Activated T-helper 1 cell treated with anti-CD3 and anti-CD28 coated beads, Interleukin-12 subunit alpha, Interleukin-12 subunit beta, Interleukin-2, Interleukin-4 antibody, amounts not matched to agents 30 ng/mL and 10 ng/mL and 1 ng/mL, durations not matched to agents 14 hours and 24 hours and 36 hours (primary cell): ENCODE measurements at places on chromosomes 16 and 17. TPM values are rescaled to one million over a fixed set of nuclear protein-coding genes. Genes with fewer than 3 reads are reported as not detected.
A peak's percentile ranks its signal among the peaks of the same experiment; 100 is the strongest.

MARVELD3 gene
- total RNA-seq = not detected in 2 replicates

DNA sequence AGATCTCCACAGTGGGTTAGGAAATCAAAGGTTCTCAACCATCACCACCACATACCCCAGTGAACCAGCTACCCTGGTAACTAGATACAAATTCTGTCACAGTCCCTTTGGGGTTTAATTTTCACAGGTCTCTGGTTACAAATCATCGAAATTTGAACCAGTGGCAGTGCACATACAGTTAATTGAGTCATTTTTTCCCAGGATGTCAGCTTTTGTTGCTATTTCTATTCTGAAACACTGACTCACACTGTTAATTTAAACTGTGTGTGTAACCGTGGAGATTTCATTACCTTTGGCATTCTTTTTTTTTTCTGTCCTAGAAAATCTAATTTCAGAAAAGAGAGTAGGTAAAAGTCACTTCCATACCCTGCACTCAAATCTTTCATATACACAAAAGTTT, 511.5 kb downstream of the TOX3 start:
- DNase-seq = no peak
- H3K36me3 ChIP-seq = no peaks in the 10 kb centered on the region
- no peak overlapping the region for H3K4me3 ChIP-seq
- H3K27ac ChIP-seq = no peak overlapping the region

- peak overlapping the region; percentile 71 for H3K4me3 ChIP-seq
- H3K36me3 ChIP-seq = peaks cover 65% of the 10 kb centered on the region
- H3K27me3 ChIP-seq = peaks cover 2% of the 10 kb centered on the region
- H3K27ac ChIP-seq = peak overlapping the region; percentile 88
- peaks cover 86% of the 10 kb centered on the region for H3K4me1 ChIP-seq
These were observed 10.2 kb upstream of the NFATC3 start for GRCh38 chr16:68074850-68075555.

MPG gene
- 73.9 and 77.5 TPM in 2 replicates for total RNA-seq

HASPIN gene
- 25.7 and 26.1 TPM in 2 replicates for total RNA-seq

ABCC12 gene
- total RNA-seq = not detected in 2 replicates

- no peaks in the 10 kb centered on the region for H3K36me3 ChIP-seq
- no peak for DNase-seq
- H3K4me3 ChIP-seq = no peak overlapping the region
- H3K27ac ChIP-seq = no peak overlapping the region
These were observed 279.5 kb downstream of the KIF2B start for GRCh38 chr17:54102246-54102645.

- no peak overlapping the region for H3K4me3 ChIP-seq
- H3K4me1 ChIP-seq = peaks cover 17% of the 10 kb centered on the region
- DNase-seq = no peak
- peaks cover 49% of the 10 kb centered on the region for H3K36me3 ChIP-seq
- H3K27ac ChIP-seq = no peak overlapping the region
These were observed 6.7 kb upstream of the PHKG2 start for GRCh38 chr16:30741461-30741914.

MT1X gene
- total RNA-seq = 60.7 and 70.4 TPM in 2 replicates

- DNase-seq = peak; percentile 15
- H3K36me3 ChIP-seq = peaks cover 24% of the 10 kb centered on the region
- H3K27me3 ChIP-seq = no peaks in the 10 kb centered on the region
- H3K4me1 ChIP-seq = no peaks in the 10 kb centered on the region
- H3K4me3 ChIP-seq = no peak overlapping the region
These were observed 59.1 kb downstream of the TIMM22 start for GRCh38 chr17:1055751-1056645.

CSH1 gene
- total RNA-seq = not detected in 2 replicates

GRCh38 chr17:47193931-47194511, 4.9 kb upstream of the CDC27 start:
- H3K36me3 ChIP-seq = no peaks in the 10 kb centered on the region
- H3K27me3 ChIP-seq = peaks cover 9% of the 10 kb centered on the region
- DNase-seq = no peak
- H3K27ac ChIP-seq = no peak overlapping the region
- no peak overlapping the region for H3K4me3 ChIP-seq
- peaks cover 20% of the 10 kb centered on the region for H3K4me1 ChIP-seq

GRCh38 chr17:29197516-29198272, 17.5 kb upstream of the MYO18A start:
- H3K27me3 ChIP-seq = peaks cover 12% of the 10 kb centered on the region
- no peak overlapping the region for H3K4me3 ChIP-seq
- no peak overlapping the region for H3K27ac ChIP-seq

SRCIN1 gene
- total RNA-seq = 0.22 and 0.44 TPM in 2 replicates

DNA sequence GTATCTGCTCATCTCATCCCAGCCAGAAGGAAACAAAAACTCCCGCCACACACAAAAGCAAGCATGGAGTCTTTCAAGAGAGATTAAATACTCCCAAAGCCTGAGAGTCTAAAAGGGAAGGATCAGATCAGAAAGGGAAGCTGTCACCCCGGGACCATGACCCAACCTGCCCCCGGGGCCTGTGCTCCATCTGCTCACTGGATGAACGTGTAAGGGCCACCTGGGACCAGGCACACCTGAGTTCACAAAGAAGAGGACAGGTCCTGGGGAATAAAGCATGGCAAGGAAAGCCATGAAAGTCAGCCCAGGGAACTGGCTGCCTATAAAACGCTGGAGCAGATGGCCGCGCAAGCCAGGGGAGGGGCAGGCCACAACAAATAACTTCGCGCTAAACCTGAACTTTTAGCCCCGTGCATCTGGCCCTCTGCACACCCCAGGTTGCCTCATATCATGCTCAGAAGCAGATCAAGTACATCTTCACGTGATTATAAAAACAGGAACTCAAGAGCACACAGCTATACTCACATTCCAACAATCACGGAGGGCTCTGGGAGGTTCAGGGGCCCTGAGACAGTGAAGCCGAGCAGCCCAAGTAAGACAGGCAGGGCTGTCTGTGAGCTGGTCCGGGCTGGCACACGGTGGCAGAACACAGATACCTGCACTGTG, 3.4 kb downstream of the TMEM11 start:
- no peak overlapping the region for H3K27ac ChIP-seq
- H3K27me3 ChIP-seq = no peaks in the 10 kb centered on the region
- peaks cover 12% of the 10 kb centered on the region for H3K36me3 ChIP-seq
- H3K4me3 ChIP-seq = no peak overlapping the region

DNA sequence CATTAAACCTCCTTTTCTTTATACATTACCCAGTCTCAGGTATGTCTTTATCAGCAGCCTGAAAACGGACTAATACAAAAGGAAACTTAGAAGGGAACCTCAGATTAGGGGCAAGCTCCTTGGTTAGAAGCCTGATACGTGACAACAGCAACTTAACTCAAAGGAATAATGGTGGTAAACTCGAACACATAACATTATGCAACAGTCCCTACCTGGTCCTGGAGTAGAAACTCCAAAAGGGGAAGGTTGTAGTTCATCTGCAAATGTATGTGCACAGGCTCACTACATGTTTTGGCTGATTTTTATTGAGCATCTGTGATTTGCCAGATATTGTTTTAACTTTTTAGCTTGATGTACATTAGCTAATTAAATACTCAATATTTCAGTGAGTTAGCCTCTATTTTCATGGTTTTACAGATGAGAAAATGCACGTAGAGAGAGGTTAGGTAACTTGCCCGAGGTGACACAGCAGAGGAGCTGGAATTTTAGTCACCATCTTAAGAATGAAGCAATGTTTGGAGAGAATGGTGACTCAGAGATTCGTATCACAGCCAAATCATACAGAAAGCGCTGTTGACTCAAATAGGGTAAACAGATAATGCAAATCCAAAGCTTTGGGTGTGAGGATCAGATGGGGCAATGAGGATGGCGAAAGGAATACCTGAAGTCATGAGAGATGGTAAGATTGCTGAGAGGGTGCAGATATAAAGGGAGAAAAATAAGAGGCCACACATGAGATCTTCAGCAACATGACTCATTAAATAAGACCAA, 194.9 kb upstream of the RBFOX1 start:
- DNase-seq = no peak
- H3K27ac ChIP-seq = no peak overlapping the region
- H3K27me3 ChIP-seq = no peaks in the 10 kb centered on the region
- no peak overlapping the region for H3K4me3 ChIP-seq

DNA sequence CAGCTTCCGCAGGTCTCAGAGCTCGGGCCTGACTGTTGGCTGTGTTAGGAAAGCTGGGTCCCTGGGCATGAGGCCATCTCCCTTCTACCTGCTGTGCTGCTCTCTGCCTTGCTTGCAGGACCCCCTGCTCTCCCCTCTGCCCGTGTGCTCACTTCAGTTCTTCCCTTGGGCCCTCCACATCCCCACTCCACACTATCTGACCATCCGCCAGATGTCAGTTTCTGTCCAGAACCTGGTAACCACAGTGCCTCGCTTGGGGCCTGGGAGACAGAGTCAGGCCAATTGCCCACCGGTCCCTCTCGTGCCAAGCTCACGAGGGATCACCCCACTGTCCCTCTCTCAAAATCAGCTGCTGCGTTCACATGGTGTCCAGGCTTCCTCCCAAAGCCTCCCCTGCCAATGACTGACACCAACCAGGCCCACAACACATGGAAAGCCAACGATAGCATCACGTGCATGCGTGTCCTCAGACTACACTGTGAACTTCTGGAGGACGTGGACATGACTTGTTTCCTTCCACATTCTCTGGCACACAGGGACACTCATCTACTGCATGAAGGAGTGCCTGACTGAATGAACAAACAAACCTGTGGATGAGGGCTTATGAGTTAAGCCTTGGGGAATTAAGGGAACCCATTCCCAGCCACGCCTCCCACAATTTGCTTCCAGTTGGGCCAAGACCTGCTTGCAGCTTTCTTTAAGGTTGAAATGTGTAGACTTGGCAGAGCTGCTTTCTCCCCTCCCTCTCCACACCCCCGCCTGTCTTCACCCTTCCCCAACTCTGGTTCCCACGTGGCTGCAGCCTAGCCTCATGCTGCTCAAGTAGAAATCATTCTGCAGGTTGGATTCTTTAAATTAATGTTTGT, 72.5 kb upstream of the ZNF423 start:
- H3K27me3 ChIP-seq = peaks cover 6% of the 10 kb centered on the region
- no peak overlapping the region for H3K27ac ChIP-seq
- no peak for DNase-seq
- H3K4me3 ChIP-seq = no peak overlapping the region

DNA sequence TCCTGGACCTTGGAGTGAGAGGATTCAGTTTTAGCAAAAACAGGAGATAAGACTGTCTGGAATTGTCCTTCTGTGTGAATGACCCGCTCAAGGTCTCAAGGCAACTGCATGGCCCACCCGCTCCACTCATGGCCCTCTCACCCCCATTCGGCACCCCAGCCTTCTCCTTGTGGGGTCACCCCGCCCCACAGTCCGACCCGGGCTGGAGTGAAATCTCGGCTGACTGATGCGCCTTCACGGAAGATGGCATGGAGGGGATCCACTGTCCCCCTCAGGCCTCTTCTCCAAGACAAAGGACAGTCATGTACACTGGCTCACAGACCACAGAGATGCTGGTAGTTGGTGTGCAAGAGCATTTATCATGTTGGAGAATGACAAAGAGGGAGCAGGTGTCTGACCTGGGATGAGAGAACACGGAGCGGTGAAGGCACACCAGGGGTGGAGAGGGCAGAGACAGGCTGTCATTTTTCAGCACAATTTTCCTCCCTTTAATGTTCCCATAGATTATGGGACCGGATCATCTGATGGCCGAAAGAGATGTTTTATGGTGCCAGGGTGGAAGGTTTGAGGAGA, 391.9 kb upstream of the TNRC6C start:
- H3K36me3 ChIP-seq = no peaks in the 10 kb centered on the region
- no peak overlapping the region for H3K4me3 ChIP-seq
- DNase-seq = no peak
- no peak overlapping the region for H3K27ac ChIP-seq
- H3K27me3 ChIP-seq = peaks cover 18% of the 10 kb centered on the region

DCUN1D3 gene
- total RNA-seq = 14.5 and 16.7 TPM in 2 replicates

GRCh38 chr17:63113167-63113566, 147.1 kb downstream of the TANC2 start:
- DNase-seq = no peak
- H3K4me3 ChIP-seq = no peak overlapping the region
- H3K4me1 ChIP-seq = no peaks in the 10 kb centered on the region
- H3K36me3 ChIP-seq = no peaks in the 10 kb centered on the region

DNA sequence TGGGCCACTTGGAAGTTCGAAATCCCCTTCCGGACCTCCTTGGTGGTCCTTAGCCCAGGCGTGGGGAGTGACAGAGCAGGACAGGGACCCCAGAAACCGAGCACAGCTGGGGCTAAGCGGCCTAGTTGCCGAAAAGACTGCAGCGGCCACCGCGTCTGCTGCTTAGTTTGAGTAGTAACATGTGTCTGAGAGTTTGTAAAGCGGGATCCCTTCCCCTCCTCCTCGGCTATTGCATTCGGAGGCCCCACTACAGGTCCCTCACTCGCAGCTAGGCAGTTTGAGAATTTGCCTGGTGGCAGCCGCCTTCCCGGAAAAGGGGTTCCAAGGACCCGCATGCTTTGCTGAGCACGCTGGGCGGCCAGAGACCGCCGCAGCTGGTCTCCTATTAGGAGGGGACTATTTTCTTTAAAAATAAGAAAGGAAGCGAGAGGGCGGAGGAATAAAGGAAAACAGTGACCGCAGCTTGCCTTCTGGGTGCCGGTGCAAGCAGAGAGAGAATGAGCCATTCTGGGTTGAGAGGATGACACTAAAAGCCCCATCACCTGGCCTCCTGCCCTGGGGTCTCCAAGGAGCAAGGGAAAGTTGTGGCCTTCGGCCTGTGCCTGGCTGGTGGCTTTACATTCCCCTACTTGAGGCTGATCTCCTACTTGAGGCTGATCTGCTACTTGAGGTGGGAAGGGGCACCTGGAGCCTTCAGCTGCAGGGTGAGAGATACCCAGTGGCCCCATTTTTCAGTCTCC, 1.1 kb upstream of the HOXB5 start:
- H3K4me3 ChIP-seq = no peak overlapping the region
- no peak for DNase-seq
- no peak overlapping the region for H3K27ac ChIP-seq
- H3K36me3 ChIP-seq = peaks cover 5% of the 10 kb centered on the region

DNA sequence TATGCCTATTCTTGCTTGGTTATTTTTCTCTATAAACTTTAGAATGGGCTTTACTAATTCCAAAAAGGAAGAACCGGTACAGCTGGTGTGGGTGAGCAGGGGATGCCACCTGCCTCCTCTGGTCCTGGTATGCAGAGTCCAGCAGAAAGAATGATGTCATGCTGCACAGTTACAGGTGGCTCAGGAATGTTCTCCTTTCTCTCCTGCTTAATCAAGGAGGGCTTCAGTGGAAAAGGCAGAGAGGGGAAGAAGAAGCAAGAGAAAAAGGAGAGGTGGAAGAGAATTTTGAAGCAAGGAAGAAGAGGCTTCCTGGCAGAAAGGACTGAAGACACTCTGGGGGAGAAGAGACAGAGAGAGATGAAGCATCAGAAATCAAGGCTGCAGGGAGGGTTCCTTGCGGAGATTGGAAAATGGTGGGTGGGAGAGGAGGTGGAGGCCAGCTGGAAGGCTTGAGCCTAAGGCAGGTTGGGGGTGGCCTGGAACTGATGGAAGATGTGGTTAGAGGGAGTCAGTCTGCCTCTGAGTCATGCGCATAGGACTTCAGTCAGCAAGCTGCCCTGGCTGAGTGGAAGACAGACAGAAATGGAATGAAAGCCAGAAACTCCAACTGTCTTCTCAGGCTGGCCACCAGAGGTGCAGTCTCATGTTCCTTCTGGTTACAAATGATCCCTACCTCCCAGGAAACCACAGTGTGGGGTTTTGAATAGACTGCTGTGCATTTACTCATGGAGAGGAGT, 64.6 kb upstream of the CRHR1 start:
- no peak for DNase-seq
- peaks cover 32% of the 10 kb centered on the region for H3K27me3 ChIP-seq
- H3K27ac ChIP-seq = no peak overlapping the region
- no peaks in the 10 kb centered on the region for H3K36me3 ChIP-seq
- no peak overlapping the region for H3K4me3 ChIP-seq
